ENCODE measurements at places on chromosomes 3 and 15.

DNA sequence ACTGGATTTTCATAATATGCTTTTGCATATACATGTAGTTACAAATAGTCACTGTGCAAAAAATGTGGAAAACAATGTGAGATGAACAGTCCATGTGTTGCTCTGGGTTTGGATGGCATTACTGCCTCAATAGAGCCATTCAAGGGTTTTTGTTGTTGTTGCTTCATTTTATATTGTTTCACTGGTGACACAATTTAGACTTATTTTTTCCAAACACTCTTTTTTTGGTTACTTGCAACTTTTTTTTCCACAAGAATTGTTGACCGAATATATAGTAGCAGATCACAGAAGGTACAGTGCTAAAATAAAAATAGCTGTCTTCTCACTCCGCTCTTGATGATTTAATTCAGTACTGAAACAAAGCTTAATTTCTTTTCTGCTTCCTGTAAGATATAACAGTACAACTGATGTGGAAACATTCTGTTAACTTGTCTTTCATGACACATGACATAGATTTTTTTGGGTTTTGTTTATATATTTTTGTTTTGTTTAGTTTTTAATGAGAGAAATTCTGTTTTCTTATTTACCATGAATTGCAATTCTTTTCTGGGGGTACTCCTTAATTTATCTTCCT is 618.6 kb downstream of the NAALADL2 start:
- H3K4me1 ChIP-seq = no peaks in the 10 kb centered on the region
- H3K36me3 ChIP-seq = no peaks in the 10 kb centered on the region
- H3K27ac ChIP-seq = no peak overlapping the region
- H3K4me3 ChIP-seq = no peak overlapping the region
- DNase-seq = no peak
- H3K27me3 ChIP-seq = no peaks in the 10 kb centered on the region

DNA sequence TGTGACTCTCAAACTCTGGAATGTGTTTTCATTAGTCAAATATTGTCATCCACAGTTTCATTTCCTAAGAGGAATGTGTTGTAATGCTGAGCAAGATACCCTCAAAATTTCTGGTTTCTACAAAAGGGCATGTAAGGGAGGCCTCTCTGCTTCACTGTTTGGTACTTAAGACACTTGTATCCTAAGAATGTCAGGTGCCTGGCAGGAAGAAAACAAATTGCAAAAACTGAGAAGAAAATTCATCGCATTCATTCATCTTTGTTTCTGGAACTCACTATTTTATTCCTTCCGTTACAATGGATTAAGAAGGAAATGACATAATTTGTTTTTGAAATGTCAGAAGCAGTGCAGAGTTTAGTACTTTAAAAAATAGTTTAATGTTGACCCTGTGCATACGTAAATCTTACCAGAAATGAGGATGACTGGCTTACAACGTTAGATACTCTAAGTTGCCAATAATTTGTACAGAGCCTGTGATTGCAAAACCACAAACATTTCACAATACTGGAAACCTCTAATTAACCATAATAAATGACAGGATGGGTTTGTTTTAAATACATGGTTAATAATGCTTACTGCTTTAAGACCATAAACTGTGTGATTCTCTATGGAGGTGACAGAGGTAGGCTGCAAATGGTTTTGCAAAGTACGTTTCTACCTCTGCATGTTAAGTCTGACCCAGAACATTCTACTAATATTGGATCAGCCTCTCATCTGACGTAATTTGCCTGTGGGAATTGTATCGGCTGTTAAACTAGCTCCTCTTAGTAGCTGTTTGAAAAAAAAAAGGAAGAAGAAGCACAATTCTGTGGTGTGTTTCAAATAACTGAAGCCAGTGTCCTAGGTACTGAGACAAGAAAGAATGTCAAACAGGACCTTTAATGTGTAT is 477.8 kb downstream of the RBMS3 start:
- H3K27ac ChIP-seq = no peak overlapping the region
- H3K4me3 ChIP-seq = no peak overlapping the region
- H3K36me3 ChIP-seq = no peaks in the 10 kb centered on the region
- no peaks in the 10 kb centered on the region for H3K27me3 ChIP-seq
- no peak for DNase-seq

GRCh38 chr3:24773798-24774197 is 279.1 kb upstream of the THRB start:
- no peak overlapping the region for H3K27ac ChIP-seq
- H3K36me3 ChIP-seq = peaks cover 2% of the 10 kb centered on the region
- no peak for DNase-seq
- no peaks in the 10 kb centered on the region for H3K27me3 ChIP-seq
- H3K4me1 ChIP-seq = no peaks in the 10 kb centered on the region
- H3K4me3 ChIP-seq = no peak overlapping the region

DNA sequence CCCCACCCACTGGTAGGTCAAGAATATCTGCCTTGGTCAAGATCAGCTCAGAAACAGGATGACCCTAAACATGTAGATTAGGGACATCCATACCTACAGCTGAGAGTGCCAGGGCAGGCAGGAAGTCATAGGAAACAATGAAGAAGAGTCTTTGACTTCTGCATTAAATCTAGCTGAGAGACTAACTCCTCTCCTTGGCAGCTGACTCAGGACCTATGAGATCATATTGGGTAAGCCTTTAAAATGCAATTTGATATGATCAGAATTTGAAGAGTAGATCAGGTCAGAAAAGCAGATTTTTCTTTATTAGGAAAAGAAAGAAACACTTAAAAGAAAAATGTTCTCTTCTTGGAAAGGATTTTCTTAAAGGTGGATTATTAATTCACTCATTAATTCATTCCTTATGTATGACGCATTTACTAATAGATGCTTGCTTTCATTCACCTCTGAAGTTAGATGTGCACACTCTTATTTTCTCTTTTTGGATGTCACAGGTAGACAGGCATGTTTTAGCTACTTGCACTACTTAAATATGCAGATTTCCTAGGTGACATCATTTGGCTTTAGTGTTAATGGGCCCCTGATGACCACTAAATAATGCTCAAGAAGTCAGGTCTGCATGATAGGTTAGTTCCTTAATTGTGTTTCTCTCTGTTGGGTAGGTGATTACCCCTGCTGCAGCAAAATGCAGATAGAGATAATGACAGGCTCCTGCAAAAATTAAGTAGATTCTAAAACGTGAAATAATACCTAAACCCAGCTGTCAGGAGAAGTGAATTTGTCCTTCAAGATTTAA is 35.7 kb upstream of the GSK3B start:
- no peaks in the 10 kb centered on the region for H3K36me3 ChIP-seq
- no peak overlapping the region for H3K27ac ChIP-seq
- DNase-seq = no peak

GRCh38 chr15:101266787-101267186 is 10.5 kb downstream of the SELENOS start:
- no peak for DNase-seq
- H3K27me3 ChIP-seq = no peaks in the 10 kb centered on the region
- no peak overlapping the region for H3K27ac ChIP-seq
- peaks cover 8% of the 10 kb centered on the region for H3K4me1 ChIP-seq
- H3K4me3 ChIP-seq = no peak overlapping the region

DNA sequence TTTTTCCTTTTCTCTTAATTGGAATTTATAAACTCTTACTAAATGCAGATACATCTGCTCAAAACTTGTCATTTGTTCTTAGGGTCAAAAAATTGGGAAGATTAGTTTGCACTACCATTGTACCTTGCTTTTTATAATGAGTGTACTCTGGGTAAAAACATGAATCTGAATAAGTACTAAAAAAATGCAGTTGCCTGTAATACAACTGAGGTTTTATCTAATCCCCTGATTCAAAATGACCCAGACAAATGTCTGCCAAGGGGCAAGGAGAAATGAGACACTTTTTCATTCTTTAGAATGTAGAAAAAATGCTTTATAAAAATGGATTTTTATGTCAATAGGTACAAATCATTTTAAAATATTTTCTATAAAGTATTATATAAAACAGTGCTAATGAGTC is 42.4 kb downstream of the RASA2 start:
- H3K36me3 ChIP-seq = peaks cover 13% of the 10 kb centered on the region
- H3K4me3 ChIP-seq = no peak overlapping the region
- H3K27ac ChIP-seq = peak overlapping the region; percentile 75
- H3K27me3 ChIP-seq = no peaks in the 10 kb centered on the region
- H3K4me1 ChIP-seq = peaks cover 47% of the 10 kb centered on the region
- no peak for DNase-seq

- peaks cover 70% of the 10 kb centered on the region for H3K27me3 ChIP-seq
- DNase-seq = no peak
- no peak overlapping the region for H3K4me3 ChIP-seq
- H3K4me1 ChIP-seq = peaks cover 6% of the 10 kb centered on the region
These were observed 69.5 kb downstream of the KLF15 start for GRCh38 chr3:126287536-126288241.

- peaks cover 93% of the 10 kb centered on the region for H3K27me3 ChIP-seq
- no peak overlapping the region for H3K27ac ChIP-seq
- no peaks in the 10 kb centered on the region for H3K36me3 ChIP-seq
These were observed 31.9 kb upstream of the CFAP161 start for GRCh38 chr15:81101894-81102815.

DNA sequence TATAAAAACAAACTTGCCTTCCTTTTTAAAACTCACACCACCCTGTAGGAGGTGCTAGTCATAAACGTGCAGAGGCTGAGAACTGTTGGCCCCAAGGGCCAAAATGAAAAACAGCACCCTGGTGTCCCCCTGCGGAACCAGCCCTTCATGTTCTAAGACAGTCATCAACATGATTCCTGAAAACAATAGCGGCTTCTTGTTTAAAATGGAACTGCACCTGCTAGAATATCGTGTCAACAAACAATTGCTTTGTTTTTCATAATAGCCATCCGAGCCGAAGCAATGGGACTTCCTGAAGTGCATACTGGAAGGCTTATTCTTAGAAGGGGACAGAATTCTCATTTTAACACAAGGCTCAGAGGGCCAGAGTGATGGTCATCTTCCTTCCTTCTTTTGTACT is 43.7 kb downstream of the MECOM start:
- no peaks in the 10 kb centered on the region for H3K36me3 ChIP-seq
- peaks cover 18% of the 10 kb centered on the region for H3K27me3 ChIP-seq
- no peak overlapping the region for H3K27ac ChIP-seq
- no peaks in the 10 kb centered on the region for H3K4me1 ChIP-seq

DNA sequence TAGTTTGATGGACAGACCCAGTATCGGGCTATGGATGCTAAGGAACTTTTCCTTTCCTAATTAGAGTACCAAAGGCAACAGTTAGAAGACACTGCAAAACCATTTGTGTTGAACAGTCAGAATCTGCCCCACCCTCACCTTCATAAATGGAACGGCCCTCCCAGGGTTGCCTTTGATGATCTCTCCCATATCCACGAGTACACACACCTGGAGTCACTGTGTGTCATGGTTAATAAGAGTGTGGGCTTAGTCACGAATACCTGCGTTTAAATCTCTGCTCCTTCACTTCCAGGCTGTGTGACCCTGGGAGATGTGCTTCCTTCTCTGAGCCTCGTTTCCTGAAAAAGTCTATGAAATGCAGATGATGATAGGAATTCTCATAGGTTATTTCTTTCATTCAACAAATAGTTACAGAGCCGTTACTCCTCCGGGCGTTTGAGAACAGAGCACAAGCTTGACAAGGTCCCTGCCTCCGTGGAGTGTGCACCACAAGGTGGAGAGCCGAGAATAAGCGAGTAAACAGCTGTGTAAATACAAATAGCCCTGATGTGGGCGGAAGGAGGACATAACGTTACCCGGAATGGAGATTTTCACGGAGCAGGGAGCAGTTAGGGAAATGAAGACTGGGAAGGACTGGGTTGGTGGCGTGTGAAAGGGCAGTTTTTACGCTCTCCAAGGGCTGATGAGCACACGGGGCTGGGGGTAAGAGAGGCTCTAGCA is 6.7 kb downstream of the SLC51A start:
- peaks cover 8% of the 10 kb centered on the region for H3K27me3 ChIP-seq
- H3K4me3 ChIP-seq = no peak overlapping the region
- peaks cover 2% of the 10 kb centered on the region for H3K36me3 ChIP-seq
- H3K4me1 ChIP-seq = peaks cover 11% of the 10 kb centered on the region
- DNase-seq = no peak

DNA sequence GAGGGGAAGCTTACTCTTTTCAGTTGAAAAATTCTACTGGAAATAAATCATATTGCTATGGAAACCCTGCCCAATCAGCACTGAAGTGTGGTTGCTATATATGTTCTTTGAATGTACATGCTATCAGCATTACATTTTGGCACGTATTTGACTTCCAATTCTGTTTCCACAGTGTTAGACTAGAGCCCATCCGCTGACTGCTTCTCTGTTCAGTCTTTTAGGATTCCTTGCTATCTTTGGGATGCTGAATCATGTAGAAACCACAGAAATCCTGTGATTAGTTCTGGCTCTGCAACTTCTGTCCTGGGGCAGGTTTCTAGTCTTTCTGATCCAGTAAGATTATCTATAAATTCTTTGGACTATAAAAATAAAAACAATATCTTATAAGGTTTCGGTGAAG is 128.2 kb upstream of the SLC7A14 start:
- DNase-seq = no peak
- H3K4me3 ChIP-seq = no peak overlapping the region
- H3K27ac ChIP-seq = no peak overlapping the region
- H3K36me3 ChIP-seq = no peaks in the 10 kb centered on the region
- H3K4me1 ChIP-seq = no peaks in the 10 kb centered on the region

DNA sequence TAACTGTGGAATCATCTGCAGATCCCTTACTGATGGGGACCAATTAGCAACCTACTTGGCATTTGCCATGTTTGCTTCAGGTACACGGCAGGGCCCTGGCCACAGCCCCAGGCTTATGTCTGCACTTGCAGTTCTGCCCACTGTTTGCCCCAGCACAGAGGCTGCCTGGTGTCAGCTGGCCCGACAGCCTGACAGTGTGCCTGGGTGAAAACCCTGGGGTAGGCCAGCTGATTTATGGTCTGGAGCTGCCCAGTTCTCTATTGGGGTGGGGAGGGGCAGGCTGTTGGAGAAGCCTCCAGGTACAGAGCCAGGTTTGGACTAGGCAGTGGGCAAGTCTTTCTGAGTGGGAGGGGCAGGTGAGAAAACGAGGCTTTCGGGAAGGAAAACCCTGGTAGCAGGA is 11.2 kb upstream of the TGM5 start:
- H3K27ac ChIP-seq = no peak overlapping the region
- H3K4me3 ChIP-seq = no peak overlapping the region
- peaks cover 64% of the 10 kb centered on the region for H3K27me3 ChIP-seq
- no peak for DNase-seq

DNA sequence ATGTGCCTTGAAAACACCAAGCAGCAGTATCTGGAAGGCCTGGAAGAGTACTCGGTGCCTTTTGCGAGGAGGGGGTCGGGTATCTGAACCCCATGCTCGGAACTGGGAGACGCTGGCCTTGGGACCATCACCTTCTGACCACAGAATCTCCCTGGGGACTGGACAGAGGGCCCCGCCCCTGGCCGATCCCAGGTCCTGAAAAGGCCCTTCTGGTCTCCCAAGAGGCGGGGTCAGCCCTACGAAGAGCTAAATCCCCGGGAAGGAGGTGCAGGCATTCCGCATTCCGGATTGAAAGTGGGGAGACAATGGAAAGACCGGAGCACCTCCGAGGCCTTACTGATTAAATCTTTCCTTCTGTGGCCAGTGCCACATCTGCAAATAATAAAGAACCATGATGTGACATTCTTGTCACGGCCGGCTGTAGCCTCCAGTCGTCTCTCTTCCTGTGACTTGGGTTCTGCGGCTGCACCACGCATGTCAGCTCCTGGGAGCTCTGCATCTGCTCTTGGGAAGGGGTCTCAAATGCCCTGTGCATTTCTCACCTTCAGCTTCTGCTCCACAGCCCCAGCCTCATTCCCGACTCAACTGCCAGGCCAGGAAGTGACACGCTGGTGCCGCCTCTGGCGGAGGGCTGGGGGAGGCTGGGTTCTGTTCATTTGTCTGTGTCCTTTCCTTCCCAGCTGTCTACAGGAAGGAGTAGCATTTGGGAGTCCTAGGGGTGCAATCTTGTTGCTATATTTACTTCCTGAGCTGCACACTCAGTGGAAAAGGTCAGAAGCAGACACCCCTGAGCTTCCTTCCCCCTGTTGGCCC is 173.5 kb downstream of the KLF13 start:
- no peak overlapping the region for H3K4me3 ChIP-seq
- no peak overlapping the region for H3K27ac ChIP-seq
- H3K36me3 ChIP-seq = no peaks in the 10 kb centered on the region
- H3K27me3 ChIP-seq = no peaks in the 10 kb centered on the region
- DNase-seq = no peak

Measured in central memory CD8-positive, alpha-beta T cell (primary cell).